ENCODE measurements at places on chromosomes 6 and 20.
A peak's percentile ranks its signal among the peaks of the same experiment; 100 is the strongest.

GRCh38 chr20:6566821-6567220 is 200.7 kb upstream of the BMP2 start:
- DNase-seq, result no peak

- DNase-seq, result no peak
These were observed 130.2 kb upstream of the SSTR4 start for GRCh38 chr20:22904905-22905304.

- DNase-seq, result peak; percentile 97
These were observed at the start of gene SCAND1 for GRCh38 chr20:35954200-35954906. SCAND1 (minus strand) TSS chr20:35954502; CDS start chr20:35954284, 218 bp downstream.

DNA sequence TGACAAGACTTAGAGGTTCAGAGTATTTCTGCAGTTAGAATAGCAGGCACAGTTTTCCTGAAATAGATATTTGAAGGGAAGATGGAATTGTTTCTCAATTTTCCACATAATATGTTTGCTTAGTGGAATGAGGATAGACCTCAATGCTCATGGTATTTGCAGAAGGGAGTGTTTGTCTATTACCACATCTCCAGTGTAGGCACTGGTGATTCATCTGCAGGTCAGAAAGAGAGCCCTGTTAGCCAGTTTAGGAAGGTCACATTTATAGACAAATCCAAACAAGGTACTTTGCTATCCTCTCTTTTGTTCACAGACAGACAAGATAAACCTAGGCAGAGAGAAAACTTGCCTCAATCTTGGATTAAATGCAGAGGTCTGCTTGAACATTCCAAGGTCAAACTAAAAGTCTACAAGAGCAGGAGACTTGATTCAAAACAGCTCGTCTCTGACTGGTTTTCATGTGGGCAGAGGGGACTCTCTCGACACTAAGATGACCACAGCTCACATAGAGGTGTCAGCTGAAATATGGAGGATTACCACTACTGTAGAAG is 22.8 kb downstream of the ISM1 start:
- no peak for DNase-seq

GRCh38 chr6:138692058-138692977 is 81.3 kb upstream of the CCDC28A start:
- DNase-seq, result peak; percentile 51

- peak; percentile 22 for DNase-seq
These were observed 1.0 kb downstream of the TRERF1 start for GRCh38 chr6:42450477-42451332.

DNA sequence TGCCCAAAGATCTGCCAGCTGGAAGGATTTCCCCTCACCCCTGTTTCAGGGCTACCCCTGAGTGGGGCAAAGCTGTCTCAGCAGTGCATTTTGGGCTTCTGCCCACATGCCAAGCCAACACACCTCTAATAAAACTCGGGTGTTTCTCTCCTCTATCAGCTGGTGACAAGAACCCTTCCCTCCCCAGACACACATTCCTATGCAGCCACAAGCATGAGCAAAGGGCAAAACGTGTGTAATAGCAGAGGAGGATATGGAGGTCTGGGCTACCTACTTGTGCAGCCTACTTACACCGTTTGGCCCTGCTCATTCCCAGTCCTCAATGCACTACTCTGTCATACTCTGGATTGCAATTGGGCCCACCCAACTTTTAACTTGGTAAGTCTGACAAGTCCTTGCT is 101.3 kb downstream of the IYD start:
- no peak for DNase-seq

GRCh38 chr6:11093376-11093625 is 333 bp upstream of the SMIM13 start:
- no peak for DNase-seq

GRCh38 chr20:32922466-32922865 is 63.7 kb downstream of the EFCAB8 start:
- DNase-seq, result no peak

DNA sequence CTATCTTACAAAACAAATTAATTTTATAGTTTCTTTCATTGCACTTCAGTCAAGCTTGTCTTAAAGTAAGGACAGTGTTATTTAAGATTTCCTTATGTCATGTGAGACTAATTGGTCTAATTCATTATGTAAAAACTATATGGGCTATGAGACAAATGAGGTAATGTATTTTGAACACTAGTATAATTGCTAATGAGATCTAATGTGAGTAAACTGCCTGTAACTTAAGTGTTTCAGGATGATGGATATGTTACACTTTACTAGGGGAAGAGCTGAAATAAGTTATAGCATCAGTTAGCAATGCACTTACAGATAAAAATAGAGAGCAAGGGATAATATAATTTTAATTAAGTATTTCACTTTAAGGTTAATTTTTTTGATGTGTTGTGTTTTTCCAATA is 386.3 kb upstream of the MAP3K7 start:
- no peak for DNase-seq

- no peak for DNase-seq
These were observed 14.9 kb upstream of the BLOC1S5 start for GRCh38 chr6:8079126-8079525.

DNA sequence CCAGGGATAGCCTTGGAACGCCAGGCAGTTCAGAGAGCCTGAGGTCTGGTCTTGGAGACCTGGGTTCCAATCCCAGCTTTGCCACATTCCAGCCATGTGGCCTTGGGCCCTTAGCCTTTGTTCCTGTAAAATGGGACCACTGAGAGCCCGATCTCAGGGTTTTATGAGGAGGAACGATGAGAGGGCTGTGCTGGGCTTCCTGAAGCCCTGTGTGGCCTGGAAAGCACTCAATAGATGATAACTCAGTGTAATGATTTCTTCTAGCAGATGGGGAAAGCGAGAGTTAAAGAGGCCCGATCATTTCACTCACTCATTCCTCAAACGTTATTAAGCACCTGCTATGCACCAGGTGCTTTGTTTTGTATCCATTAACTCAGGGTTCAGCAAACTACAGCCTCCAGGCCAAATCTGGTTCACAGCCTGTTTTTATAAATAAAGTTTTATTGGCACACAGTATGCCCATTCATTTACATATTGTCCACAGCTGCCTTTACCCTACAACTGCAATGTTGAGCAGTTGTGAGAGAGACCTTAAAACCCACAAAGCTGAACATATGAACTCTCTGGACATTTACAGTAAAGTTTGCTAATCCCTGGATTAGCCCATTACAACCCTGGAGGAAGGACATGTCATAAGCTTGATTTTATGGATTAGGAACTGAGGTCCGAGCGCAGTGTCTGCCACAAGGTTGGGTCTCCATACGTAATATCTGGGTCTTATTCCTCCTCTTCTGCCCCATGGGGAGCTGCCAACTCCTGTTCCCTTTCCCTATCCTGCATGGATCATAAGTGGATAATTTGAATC is 90.4 kb downstream of the CEBPB start:
- no peak for DNase-seq

DNA sequence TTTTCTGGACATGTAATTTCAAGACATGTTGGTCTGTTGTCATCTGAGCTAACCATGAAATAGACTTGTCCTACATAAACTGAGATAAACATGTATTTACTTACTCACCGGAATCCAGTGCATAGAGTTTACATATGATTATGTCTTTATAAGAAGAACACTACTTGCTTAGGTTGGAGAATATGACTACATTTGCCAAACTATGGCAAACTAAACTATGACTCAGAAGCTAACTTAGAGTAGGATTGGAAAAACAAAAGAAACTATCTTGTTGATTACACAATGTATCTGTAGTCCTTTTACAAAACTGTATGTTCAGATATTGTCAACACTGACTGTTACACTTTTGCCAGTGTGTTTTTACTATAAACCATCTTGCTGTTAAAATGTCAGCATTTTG is 113.3 kb downstream of the CRYBG1 start:
- DNase-seq, result no peak

- no peak for DNase-seq
These were observed 138.1 kb upstream of the MARCKS start for GRCh38 chr6:113719064-113719463.

DNA sequence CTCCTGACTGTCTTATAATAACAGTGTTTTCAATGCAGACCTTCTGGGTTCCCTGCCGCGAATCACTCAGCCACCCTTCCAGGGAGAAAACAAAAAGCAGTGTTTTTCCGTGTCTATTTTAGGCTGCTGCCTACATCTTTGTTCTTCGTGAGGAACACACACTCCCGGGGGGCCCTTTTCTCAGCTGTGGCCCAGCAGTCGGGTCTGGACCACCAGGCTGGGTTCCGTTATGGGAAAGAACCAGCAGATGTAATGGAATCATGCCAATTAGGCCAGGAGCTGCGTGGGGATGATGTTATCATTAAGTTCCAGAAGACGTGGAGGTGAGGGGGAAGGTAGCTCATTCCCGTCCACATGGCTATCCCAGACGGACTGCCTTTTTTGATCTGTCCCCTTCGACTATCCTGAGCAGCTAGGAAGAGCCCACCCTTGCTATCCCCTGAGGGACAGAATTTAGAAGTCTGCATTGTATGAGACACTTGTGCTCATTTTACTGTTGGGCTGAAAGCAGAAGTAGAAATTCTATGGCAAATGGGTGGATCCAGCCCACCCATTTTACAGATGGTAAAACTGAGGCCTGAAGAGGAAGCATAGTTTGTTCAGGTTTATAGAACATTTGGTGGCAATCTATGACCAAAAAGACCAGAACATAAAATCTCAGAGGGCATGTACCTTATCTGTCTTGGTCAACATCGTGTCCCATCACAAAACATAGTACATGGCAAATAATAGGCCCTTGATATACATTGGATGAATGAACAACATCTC is 54.5 kb downstream of the KCNB1 start:
- peak; percentile 51 for DNase-seq

DNA sequence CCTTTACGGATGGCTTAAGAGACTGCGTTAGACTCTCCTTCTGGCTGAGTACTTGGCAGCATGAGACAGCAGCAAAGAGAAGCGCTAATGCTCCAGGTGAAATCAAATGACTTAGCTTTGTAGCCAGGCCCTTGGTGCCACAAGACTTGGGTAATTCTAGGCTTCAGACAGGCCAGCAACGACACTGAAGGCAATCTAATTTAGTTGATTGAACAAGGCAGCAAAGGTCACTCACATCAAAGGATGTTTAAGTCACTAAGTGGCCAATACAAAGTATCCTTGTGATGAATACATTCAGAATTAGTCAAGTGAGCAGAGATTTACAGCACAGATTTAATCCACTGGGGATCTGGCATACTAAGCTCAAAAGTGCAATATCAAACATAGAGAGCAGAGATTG is 113.2 kb downstream of the FAM83B start:
- no peak for DNase-seq
